Memory B cell (primary cell): ENCODE measurements at places on chromosomes 5 and 9.

DNA sequence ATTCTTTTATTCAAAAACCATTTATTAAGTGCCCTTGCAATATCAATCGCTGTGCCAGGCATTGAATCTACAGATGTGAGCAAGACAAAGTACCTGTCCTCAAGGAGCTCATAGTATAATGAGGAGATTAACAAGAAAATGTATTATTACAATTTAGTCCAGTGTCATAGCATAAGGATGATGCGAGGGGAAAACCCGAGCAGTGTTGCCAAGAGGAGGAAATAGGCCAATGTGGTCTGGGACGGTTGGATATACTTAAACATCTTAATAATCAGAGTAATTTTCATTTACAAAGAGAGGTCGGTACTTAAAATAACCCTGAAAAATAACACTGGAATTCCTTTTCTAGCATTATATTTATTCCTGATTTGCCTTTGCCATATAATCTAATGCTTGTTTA, 18.5 kb downstream of the CD274 start:
- no peak for DNase-seq

DNA sequence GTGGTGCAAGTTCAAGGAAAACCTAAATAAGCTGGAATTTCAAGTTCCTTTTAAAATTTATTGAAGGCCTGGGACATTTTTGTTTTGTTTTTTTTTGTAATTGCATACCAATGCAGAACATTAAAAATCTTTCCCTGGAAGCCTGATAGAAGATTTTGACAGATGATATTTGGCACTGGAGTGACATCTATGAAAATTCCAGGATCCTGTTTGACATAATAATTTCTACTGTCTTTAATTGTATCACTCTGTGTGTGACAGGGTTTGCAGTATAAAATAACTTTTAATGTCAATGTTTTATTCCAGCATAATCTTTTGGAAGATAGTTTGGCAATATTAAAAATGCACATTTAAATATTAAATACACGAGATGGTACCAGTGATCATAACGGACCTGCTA, 514.2 kb upstream of the ACO1 start:
- no peak for DNase-seq

GRCh38 chr5:153952893-153953292, 85.8 kb downstream of the FAM114A2 start:
- DNase-seq = no peak

DNA sequence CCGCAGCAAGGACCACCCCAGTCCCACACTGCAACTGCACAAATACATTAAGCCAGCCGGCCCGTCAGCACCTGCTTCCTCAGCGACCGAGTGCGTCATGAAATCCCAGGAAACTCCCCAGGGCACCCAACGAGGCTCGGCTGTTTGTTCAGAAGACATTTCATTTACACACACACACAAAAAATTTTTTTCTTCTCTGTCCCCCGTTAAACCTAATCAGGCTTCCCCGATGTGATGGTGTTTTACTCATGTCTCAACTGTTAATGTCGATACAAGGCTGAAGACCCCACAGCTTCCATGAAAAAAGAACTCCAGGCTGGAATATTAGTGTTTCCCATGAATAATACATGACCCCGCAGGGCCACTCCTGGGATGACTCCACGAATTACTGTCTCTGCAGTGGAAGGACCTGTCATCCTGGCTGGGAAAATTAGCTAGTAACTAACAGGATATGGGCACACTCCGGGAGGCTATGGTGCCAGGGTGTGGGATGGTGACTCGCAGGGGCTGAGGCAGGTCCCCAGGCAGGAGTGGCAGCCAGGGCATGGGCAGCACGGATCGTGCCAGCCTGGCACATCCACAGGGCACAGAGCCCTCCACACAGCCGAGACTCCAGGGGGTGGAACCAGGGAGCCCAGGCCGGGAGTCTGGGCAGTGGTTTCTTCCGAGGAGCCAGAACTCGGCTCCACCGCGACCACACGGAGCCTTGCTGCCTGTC, 102.4 kb downstream of the VAV2 start:
- no peak for DNase-seq

- no peak for DNase-seq
These were observed 21.7 kb upstream of the BARHL1 start for GRCh38 chr9:132560616-132561202.

GRCh38 chr5:91150234-91150633, 232.9 kb downstream of the ARRDC3 start:
- no peak for DNase-seq

- no peak for DNase-seq
These were observed 4.3 kb downstream of the GFM2 start for GRCh38 chr5:74762599-74762998.

GRCh38 chr5:38846379-38847011, 683 bp downstream of the OSMR start:
- DNase-seq = no peak

GRCh38 chr5:172506251-172506650, 51.9 kb upstream of the SH3PXD2B start:
- DNase-seq = no peak

GRCh38 chr9:104879555-104880309, 48.2 kb downstream of the ABCA1 start:
- DNase-seq = no peak

- no peak for DNase-seq
These were observed 23.4 kb downstream of the WWC1 start for GRCh38 chr5:168314735-168315411.

DNA sequence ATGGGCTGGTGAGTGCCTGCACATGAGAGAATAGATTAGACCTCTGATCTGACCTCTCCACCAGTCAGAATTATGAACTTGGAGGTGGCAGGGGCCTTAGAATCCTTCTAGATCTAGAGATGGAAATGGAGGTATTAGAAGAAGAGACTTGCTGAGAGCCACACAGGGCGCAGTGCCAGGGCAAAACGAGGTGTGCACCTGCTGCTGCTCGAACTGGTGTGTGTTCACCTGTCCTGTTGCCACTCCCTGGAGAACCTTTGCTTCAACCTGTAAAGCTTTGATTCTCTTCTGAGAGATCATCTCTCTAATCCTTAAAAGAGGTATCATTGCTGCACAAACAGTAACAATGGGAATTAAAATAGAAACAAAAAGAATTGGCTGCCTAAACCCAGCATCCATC, 24.9 kb downstream of the FRMPD1 start:
- no peak for DNase-seq

GRCh38 chr9:27548055-27548741, 18.6 kb upstream of the MOB3B start:
- DNase-seq = no peak

DNA sequence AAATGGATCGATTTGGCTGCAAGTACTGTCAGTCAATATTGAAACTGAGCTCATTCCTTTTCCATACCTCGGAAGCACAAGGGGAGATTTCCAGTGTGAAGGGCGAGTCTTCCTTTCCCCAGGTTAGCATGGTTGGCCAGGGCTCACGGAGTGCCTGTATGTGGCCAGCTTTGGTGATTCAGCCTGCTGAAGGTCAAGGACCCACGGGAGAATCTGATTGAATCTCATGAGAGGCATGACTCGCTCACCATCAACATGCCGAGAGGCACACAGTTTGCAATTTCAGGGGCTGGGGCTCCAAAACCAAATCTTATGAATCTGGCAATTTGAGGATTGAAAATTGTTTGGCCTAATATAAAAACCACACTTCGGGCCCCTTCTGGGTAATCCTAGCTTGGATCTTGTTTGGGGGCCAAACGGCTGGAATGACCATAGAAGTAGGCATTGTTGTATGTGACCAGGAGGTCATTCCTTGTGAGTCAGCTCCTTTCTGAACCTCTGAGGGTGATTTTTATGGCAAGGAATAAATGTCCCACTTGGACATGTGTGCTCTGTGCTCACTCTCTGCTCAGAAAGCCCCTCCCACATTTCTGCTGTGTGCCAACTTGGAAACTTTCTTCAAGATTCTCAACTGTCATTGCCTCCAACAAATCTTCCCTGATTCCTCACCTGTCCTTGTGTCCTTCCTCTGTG, 69.8 kb downstream of the DOCK2 start:
- no peak for DNase-seq

DNA sequence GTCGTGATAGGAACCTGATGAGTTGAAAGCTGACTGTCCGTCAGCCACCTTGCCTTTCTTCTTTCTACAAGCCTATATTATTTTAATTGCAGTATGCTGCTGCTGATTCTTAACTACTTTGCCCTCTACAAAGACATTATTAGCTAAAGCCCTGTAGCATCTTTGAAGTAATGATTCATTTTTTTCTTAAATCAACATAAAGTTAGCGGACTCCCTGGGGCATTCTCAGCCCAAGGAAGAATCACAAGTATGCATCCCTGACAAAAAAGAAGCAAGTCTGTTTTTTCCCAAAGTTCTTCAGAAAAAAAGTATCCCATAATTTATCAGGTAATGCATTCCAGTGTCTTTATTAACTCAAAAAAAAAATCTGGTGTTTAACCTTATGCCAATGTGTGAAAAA, 69.5 kb upstream of the TAS2R1 start:
- no peak for DNase-seq

- no peak for DNase-seq
These were observed 106.4 kb downstream of the ERCC6L2 start for GRCh38 chr9:95981761-95982390.

GRCh38 chr5:78809444-78809843, 160.9 kb upstream of the LHFPL2 start:
- DNase-seq = no peak

DNA sequence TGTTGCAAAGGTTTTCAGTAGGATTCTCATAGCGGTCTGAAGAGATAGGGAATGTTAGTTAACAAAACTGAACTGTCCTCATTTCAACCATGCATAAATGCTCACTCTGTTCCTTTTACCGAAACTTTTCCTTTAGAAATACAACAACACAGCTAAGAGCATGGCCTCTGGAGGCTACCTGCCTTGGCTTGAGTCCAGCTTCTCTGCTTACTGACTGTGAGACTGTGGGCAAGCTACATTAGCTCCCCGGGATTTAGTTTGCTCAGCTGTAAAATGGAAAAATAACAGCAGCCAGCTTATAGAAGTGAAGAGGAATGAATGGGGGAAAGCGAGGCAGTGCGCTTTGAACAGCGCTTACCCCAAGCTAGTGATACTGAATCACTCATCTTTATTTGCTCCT, 507.9 kb upstream of the DAP start:
- no peak for DNase-seq
